MG63 (cell line): ENCODE measurements at places on chromosomes 1 and 21.
A peak's percentile ranks its signal among the peaks of the same experiment; 100 is the strongest.

GRCh38 chr1:204678721-204679475 is 6.6 kb downstream of the LRRN2 start:
- DNase-seq, result no peak

GRCh38 chr1:44946725-44947062 is 39.7 kb downstream of the EIF2B3 start:
- no peak for DNase-seq

GRCh38 chr1:229046251-229046853 is 224.6 kb upstream of the RAB4A start:
- DNase-seq, result no peak

GRCh38 chr1:171140401-171140800 is 44.7 kb upstream of the FMO2 start:
- no peak for DNase-seq

- no peak for DNase-seq
Measured at GRCh38 chr1:214385428-214385827, 104.5 kb downstream of the SMYD2 start.

DNA sequence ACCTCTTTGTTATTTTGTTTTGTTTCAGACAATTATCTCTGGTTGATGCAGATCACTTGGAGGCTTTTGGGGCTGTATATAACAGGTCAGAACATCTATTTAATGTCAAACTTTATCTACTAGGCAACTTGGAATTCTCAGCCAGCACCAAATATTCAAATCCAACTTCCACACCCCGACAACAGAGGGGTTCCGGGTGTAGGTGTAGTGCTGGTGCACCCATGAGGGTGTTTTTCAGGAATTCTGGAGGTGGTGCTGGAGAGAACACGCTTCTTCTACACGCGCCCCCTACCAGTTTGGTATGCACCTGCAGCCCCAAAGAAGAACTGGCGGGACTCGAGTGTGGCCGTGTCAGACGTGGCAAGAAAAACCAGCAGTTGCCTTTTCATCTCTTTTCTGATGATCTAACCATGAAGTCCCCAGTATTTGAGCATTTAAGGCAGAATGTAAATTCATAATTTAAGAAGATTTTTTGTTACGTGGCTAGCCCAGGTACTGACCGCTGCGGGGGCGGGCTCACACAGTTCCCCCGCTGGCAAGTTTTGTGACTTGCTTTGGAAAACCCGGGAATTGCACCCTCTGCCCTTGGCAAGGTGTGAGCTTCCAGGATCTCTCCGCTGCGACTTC is 462 bp upstream of the TLCD4 start:
- peak; percentile 51 for DNase-seq

GRCh38 chr1:24098943-24099638 is 12.8 kb downstream of the MYOM3 start:
- no peak for DNase-seq

GRCh38 chr1:161398900-161399256 is 31.2 kb upstream of the CFAP126 start:
- no peak for DNase-seq

- DNase-seq, result no peak
Measured at GRCh38 chr1:204196068-204196795, at the start of gene KISS1. Gene KISS1, minus strand, starts transcription at chr1:204196491. Its CDS starts 3,615 bp downstream, at chr1:204192876.

DNA sequence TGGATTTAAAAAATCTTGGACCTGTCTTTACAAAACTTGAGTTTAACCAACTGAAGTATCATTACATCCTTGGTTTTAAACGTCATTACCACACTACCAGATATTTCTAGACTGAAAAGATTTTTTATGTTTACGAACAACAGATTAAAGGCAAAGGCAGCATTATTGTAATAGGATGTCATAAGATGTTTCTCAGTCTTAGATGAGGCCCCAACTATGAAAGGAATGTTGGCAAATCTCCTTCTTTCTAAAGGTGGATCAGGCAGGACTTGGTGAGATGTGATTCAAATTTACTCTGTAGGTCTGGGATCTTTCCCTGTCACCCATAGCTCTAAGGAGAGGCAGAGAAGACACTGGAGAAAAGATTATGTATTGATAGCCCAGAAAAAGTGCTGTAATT is 417.9 kb downstream of the PTBP2 start:
- no peak for DNase-seq

DNA sequence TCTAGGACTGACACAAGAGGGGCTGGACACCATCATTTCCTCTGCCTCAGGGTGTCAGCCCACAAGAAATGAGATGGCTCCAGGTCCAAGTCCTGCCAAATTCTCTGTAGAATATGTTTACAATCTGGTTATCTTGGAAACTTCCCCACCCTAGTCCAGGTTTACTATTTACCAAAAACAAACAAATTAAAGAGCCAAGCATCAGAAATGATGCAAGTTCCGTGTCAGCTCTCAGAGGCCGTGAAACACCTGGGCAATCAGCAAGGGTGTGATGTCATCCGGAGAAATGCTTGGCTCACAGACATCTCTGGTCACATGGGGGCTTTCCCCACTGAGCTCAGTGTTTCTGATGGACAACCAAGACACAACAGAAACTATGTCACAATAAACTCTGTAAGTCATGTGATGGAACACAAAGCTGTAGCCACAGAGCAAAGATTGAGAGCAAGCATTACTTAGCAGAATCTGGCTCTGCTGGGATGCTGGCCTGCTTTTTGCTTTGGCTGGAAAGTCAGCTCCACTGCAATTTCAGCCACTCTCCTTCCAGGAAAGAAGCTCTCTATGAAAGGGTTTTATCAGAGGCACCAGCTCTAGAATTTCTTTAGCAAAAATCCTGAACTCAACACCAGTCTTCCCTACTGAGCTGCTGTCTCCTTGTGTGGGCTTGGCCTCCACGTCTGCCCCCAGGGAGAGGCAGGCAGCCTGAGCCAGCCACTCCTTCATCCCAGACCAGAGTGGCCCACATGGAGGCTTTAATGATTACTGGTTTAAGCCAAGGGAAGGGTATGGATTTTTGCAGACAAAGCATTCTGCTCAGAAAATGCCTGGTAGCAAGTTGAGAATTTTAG is 55.9 kb downstream of the NENF start:
- peak; percentile 69 for DNase-seq

- no peak for DNase-seq
Measured at GRCh38 chr1:102241431-102242338, 245.0 kb upstream of the OLFM3 start.

GRCh38 chr1:46527474-46528296 is 23.8 kb downstream of the KNCN start:
- peak; percentile 70 for DNase-seq

- DNase-seq, result no peak
Measured at GRCh38 chr1:172390301-172390682, 30.2 kb upstream of the C1orf105 start.

GRCh38 chr1:25992689-25993171 is 5.1 kb downstream of the PAFAH2 start:
- DNase-seq, result no peak

DNA sequence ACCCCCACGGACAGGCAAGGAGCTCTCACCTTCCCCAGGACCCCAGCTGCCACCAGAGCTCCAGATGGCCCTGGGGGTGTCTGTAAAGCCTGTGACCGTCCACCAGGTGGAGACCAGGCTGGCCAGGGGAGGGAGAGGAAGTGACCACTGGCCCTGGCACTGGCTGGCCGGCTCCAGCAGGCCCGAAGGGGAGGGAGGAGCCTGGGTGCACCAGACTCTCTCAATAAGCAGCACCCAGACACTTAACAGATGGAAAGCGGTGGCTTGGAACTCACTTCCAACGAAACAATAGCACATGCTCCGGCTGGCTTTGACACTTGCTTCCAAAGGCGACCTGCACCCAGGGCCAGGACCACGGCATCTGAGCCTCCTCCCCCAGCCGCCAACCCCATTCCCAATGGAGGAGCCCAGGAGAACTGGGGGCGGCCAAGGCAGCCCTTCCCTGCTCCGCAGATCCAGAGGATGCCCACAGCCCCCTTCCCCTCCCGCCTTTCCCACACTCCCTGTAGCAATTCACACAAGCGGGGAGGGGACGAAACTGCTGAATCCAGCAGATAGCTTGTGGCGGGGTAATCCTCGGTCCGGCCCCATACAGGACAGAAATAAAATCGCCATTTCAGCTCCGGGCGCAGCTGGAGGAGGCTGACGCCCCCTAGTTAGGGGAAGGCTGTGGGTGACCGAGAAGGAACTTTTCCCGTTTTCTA is 742 bp upstream of the PDE9A start:
- peak; percentile 59 for DNase-seq

DNA sequence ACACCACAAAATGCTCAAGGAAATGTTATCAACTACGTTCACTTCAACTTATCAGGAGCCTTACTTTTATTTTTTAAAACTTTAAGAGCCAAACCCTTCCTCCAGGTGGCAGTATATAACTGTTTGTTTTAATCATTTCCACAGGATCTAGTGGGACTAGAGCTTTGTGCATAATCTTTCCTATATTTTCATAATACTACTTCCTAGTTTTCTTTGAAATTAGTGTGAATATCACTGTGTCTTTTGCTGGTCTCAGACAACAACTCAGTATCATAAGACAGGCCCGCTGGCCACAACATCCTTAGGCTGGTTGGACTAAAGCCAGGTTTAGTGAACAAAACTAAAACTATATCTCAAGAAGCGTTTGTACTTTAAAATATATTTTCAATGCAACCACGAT is 145.5 kb downstream of the TIAM1 start:
- no peak for DNase-seq

DNA sequence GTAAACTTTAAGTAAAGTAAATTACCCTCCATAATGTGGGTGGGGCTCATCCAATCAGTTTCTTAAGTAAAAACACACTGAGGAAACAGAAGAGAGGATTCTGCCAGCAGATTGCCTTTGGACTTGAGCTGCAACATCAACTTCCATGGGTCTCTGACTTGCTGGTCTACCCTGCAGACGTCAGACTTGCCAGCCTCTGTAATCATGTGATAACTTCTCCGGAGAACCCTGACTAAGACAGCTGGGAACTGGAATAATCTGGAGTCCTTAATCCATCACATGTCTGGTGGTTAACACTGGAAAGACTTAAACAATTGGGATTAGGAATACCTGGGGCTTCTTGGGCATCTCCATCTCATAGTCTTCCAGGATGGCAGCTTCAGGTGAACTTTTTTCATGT is 13.2 kb upstream of the CEP350 start:
- no peak for DNase-seq

DNA sequence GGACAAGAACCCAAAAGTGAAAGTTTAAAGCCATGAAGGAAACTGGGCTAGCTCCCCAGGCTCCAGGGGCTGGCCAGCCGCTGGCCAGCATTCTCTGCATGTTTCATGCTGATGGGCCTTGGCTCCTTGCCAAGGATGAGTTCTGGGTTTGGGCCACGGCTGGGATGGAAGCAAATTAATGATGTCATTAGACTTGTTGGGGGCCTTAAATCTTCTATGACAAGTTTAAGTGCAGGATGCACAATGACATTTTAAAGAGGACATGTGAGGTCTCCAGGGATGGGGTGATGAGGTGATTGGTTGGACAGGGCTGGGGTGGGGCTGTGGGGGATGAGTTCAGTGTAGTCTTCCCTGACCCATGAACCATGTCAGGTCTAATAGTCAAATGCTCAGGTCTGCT is 199.6 kb downstream of the TRABD2B start:
- DNase-seq, result peak; percentile 32

- DNase-seq, result peak; percentile 51
Measured at GRCh38 chr1:155226910-155227260, 18.4 kb downstream of the MTX1 start.

GRCh38 chr1:6476483-6476882 is 10.5 kb upstream of the TNFRSF25 start:
- no peak for DNase-seq

DNA sequence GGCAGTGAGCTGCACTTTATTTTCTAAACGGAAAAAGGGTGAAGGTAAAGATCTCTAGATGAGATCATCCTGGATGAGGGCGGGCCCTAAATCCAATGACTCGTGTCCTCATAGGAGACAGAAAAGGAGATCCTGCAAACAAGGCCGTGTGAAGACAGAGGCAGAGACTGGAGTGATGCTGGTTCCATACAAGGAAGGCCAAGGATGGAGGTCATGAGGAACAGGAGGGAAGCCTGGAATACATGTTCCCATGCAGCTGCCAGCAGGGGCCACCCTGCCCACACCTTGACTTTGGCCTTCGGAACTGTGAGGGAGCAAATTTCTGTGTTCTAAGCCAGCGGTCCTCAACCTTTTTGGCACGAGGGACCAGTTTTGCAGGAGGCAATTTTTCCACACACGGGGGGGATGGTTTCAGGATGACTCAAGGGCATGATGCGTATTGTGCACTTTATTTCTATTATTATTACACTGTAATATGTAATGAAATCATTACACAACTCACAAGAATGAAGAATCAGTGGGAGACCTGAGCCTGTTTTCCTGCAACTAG is 94.3 kb downstream of the PSMG1 start:
- peak; percentile 54 for DNase-seq

DNA sequence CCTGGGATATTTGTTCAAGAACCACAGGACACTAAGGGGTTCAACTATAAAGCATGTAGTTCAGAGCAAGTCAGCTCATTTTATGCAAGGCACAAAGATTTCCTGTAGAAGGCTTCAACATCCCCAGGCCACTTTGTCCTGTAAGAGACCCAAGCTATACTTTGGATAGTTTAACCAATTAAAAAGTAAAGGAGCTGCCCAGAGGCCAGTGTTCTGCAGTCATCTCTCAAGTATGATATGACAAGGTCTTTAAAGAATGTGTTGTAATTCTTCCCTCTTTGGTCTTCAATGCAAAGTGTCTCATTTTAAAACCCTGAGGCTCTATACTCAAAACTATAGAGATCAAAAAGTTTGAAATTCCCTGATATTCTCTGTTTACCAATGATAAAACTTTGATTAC is 34.1 kb downstream of the KRTAP20-3 start:
- no peak for DNase-seq

DNA sequence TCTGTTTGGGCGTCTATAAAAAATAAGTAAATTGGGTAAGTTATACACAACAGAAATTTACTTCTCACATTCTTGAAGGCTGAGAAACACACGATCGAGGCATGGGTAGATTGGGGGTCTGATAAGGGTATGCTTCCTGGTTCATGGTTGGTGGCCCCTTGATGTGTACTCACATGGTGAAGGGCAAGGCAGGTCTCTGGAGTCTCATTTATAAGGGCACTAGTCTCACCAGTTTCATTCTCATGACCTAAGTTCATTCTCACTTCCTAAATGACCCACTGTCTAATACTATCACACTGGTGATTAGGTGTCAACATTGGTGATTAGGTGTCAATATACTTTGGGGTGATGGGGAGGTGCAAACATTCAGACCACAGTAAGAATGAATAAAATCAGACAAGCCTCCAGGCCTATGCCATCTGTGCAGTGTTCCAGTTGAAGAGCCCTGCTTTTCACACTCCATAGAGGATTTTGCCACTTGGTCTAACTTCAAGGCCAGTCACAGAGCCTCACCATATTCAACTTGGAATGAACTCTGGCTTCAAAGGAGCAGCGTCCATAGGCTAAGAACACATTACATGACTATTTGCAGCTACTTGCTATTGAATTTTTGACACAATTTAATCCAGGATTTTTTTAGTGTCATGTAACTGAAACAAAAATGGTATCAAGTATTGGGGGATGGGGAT is 2.5 kb upstream of the GBP4 start:
- DNase-seq, result no peak

GRCh38 chr1:3441410-3441847 is 13.0 kb upstream of the ARHGEF16 start:
- no peak for DNase-seq

- peak; percentile 54 for DNase-seq
Measured at GRCh38 chr21:36104317-36105300, 30.3 kb upstream of the CBR3 start.

GRCh38 chr1:39737546-39738169 is 1.0 kb upstream of the PPIE start:
- peak; percentile 70 for DNase-seq
